ENCODE measurements at places on chromosomes 1 and 21.

- no peak for DNase-seq
Observed at GRCh38 chr1:1312450-1313314, 4.3 kb downstream of the PUSL1 start.

- no peak for DNase-seq
Observed at GRCh38 chr1:173661271-173661670, 8.4 kb downstream of the ANKRD45 start.

DNA sequence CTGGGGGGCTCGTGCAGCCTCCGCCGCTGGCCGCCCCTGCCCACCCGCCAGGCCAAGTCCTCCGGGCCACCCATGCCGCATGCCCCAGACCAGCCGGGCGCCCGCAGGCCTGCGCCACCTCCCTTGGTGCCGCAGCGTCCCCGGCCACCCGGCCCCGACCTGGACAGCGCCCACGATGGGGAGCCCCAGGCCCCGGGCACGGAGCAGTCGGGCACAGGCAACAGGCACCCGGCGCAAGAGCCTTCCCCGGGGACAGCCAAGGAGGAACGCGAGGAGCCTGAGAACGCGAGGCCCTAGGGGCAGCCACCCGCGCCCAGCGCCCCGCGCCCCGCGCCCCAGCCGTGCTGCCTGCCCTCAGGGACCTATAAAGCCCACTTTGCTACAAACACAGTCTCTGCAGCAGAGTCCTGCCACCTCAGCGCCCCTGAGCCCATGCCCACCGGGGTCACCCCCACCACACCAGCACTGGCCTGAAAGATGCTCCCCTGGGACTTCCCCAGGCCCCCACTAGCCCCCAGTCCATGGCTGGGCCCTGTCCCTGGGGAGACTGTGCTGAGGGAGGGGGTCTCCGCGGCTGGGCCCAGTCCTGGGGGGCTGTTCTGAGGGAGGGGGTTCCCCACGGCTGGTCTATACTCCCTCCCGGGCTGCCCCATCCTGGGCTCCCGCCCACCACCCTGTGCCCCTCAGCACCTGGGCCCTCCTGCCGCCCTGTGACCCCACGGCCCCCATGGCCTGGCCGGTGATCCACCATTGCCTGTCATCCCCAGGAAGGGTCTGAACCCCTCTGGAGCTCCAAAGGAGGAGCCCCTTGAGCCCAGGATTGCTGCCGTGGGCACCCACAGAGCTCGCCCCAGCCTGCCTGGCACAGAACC lies 8.6 kb downstream of the TNFRSF18 start:
- no peak for DNase-seq

GRCh38 chr1:235296729-235297128 lies 31.2 kb downstream of the ARID4B start:
- DNase-seq, result no peak
